Progenitor cell of endocrine pancreas (in vitro differentiated cells): ENCODE measurements at places on chromosomes 2 and 18.

- DNase-seq, result no peak
Measured at GRCh38 chr2:230619491-230619890, 93.2 kb upstream of the CAB39 start.

DNA sequence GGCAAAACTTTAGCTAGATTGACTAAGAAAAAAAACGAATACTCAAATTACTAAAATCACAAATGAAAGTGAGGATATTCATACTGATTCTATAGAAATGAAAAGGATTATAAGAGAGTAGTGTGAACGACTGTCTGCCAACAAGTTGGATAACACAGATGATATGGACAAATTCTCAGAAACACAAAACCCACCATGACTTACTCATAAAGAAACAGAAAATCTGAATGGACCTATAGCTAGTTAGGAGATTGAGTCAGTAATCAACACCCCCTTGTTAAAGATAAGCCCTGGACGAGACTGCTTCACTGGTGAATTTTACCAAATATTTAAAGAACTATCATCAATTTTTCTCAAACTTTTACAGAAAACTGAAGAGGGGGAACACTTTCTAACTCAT is 108.8 kb upstream of the TMEM200C start:
- no peak for DNase-seq

DNA sequence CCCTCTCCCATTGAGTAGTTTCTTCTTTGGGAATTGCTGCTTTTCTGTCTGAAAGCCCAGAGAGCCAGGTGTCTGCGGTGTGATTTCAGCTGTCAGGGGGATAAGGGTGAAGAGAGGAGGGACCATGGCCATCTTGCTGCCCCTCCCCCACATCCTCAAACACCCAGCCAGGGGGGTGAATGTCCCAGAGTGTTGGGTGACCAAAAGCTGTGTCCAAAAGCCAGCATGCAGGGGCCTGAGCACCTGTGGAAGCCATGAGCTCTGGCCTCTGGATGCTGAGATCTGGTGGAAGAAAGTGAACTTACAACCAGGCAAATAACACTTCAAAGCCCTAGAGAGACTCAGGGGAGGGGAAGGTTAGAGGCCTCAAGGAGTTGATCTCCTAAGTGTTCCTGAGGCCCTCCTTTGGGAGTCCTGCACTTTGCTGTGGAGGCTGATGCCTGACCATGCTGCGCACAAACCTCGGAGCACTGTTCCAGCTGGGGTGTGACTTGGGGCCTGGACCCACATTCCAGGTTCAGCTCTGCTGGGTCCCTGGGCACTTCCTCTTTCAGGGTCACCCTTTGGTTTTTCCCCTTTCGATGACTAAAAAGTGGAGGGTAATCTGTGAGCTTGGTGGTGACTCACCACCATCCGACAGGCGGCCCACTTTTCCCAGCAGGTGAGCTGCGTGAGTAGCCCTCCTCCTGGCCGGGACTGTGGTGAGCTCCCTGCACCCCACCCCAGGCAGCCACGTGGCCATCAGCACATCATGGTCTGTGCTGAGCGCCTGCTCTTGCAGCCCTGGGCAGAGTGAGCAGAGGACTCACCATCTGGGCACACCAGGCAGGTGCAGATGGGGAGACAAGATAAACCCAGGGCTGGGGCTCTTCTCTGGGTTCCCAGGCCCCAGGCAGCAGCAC is 66.8 kb upstream of the FOSL2 start:
- DNase-seq, result no peak

GRCh38 chr2:207327513-207327912 is 161.8 kb upstream of the KLF7 start:
- no peak for DNase-seq

- no peak for DNase-seq
Measured at GRCh38 chr2:236158969-236159777, 9.0 kb downstream of the GBX2 start.

DNA sequence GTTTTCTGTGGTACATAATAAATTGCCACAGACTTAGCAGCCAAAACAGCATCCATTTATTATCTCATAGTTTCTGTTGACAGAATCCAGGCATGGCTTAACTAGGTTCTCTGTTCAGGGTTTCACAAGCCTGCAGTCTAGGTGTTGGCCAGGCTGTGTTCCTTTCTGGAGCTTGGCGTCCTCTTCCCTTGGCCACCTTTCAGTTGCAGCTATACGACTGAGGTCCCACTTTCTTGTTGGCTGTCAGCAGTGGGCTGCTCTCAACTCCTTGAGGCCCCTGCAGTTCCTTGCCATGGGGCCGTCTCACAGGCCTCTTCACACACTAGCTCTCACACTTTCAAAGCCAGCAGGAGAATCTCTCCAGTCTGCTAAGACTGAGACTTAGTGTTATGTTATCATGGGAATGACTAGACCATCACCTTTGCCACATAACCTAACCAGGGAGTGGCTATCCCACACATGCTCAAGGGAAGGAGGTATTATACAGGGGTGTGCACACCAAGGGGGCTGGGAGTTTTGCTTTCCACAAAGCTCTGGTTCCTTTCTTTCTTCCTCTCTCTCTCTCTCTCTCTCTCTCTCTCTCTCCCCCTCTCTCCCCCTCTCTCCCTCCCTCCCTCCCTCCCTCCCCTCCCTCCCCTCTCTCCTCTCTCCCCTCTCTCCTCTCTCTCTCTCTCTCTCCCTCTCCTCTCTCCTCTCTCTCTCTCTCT is 15.8 kb downstream of the RIOK3 start:
- no peak for DNase-seq

- DNase-seq, result no peak
Measured at GRCh38 chr2:55019526-55020258, 30.6 kb downstream of the RTN4 start.

DNA sequence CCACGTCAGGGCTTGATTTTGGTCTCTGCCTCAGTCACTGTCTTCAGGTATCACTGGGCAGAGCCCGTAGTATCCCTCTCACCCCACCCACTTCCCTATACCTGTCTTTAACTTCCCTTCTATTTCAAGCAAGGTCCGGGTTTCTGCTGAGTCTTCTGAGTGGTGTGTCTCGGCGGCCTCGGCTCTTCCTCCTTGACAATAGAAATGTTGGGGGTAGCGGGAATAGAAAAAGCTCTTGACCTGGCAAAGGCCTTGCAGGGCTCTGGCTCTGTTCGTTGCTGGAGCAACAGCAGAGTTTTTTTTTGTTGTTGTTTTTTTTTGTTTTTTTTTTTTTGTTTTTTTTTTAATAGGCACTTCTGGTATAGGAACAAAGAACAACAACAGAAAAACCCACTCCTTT is 16.0 kb upstream of the IGFBP5 start:
- DNase-seq, result no peak

DNA sequence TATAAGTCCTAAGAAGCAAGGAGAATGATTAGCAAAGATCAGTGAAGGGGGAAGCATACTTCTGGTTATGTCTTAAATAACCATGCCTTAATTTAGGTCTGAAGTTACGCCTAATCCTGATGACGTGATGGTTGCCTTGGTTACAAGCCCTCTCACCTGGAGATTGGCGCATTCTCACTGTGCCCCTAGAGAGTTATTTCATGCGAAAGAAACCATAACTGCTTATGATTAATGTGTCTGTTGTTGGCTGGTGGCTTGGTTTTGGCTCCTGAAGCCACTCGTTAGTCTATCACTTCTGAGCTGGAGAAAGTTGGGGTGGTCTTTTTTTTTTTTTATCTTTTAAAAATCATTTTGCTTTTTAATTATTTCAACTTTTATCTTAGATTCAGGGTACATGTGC is 47.0 kb downstream of the TNFRSF11A start:
- no peak for DNase-seq
